GM12878 (cell line): ENCODE measurements at places on chromosomes 16 and 17.

DNA sequence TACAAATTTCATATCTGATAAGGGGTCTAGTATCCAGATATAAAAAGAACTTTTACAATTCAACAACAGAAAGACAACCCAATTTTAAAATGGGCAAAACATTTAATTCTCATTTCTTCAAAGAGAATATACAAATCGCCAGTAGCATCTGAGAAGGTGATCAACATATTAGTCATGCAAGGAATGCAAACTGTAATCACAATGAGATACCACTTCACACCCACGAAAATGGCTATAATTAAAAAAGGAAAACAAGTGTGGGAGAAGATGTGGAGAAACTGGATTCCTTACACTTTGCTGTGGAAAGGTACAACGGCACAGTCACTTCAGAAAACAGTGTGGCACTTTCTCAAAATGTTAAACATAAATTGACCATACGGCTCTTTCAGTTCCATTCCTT is 168.2 kb downstream of the VPS53 start:
- DNase-seq, result no peak

DNA sequence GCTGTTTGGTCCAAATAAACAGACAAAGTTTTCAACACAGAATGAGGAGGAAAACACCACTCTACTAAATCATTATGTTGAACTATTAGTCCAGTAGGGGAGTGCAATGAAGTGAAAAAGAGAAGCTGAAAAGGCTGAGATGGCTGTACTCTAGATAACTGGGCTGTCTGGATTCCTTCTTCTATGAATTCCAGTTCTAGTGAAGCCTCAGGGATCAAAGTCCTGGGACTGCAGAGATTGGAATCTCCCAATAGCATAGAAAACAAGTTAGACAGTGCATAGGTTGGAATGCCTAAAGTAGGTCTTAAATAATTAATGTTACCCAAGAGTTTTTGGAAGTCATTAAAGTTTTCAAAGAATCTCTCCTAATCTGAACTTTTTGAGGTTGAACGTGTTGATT is 59.9 kb downstream of the LGALS9 start:
- no peak for DNase-seq

GRCh38 chr16:84567286-84567962 is 50.5 kb downstream of the COTL1 start:
- DNase-seq, result no peak

DNA sequence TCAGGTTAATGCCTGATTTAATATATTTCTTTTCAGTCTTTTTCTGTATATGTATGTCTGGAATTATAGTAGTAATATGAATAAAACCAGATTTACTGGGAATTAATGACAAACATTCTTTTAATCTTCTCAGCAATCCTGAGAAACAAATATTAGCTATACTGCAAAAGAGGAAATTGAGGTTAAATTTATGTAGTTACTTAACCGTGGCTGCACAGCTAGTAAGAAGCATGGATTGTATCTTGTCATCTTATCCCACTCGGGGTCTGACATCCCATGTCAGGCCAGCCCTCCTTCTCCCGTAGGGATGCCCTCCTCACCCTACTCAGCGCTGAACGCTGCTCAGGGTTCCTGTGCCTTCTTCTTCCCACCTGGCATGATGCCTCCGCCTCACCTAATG is 143.0 kb downstream of the FTO start:
- no peak for DNase-seq

DNA sequence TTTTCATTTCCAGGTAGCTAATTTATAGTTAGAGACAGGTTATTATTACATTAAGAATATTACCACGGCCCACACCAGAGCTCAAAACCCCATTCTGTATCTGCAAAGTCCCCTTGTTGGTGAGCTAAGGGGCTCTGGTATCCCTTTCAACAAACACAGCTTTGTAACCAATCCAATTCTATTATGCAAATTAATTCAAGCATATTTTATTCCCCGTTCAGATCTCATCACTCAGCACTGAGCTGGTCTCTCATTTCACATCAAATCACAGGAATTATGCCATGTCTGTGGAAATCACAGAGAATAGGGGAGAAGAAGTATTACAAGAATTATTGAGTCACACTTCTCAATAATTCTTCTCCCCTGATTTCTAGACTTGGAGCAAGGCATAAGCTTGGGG is 111.7 kb downstream of the CDH11 start:
- DNase-seq, result no peak

DNA sequence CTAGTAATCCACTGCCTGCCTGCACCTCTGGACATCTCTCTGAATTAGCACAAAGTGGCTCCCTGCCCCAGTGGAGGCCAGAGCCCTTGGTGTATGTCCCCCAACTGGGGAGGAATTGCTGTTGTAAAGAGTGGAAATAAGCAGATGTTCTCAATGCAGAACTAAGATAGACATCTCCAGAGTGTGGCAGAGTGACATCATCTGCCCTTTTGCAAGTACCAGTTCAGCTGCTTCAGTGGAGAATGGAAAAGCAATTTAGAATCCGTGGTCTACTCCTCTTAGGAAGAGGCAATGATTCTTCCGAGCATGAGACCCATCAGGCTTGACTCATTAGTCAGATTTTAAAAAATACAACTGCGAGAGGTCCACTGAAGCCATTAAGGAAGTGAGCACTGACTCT is 1512.0 kb upstream of the GOT2 start:
- no peak for DNase-seq

- DNase-seq, result no peak
Observed at GRCh38 chr17:36661047-36661666, 59.8 kb downstream of the MRM1 start.

DNA sequence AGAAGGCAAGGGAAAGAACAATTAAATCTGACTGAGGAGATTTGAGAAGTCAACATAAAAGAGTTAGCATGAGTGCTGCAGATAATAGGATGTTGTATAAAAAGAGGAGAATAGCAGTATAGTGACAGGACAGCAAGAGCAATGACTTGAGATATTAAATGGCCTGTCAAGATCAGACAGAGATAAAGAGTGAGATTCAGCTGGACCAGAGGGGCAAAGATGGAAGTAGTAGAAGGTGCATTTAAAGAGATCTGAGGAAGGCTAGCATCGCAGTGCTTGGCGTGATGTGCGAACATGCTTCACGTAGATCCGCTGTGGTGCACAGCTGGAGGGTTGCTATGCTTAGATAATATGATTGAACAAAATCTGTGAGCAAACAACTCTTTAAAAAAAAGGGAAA is 1422.6 kb upstream of the CDH8 start:
- no peak for DNase-seq

DNA sequence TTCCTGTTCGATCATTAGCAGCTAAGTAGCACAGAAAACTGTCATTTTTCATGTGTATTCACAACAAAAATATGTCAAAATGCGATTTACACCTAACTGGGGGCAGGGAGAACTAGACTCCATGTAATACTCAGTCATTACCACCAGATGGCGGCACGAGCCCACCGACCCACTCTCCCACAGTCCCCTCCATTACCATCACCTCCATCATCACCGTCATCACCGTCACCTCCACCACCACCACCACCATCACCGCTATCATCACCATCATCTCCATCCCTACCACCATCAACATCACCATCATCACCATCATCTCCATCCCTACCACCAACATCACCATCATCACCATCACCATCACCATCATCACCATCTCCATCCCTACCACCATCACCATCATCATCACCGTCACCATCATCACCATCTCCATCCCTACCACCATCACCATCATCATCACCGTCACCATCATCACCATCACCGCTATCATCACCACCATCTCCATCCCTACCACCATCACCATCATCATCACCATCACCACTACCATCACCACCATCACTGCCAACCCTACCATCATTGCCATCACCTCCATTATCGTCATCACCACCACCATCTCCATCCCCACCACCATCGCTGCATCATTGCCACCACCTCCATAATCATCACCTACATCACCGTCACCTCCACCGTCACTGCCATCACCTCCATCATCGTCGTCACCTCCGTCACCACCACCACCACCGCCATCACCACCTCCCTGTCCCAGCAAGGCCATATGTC is 14.4 kb downstream of the NDUFAF8 start:
- DNase-seq, result no peak

- DNase-seq, result no peak
Observed at GRCh38 chr17:72135546-72136325, 14.9 kb downstream of the SOX9 start.

DNA sequence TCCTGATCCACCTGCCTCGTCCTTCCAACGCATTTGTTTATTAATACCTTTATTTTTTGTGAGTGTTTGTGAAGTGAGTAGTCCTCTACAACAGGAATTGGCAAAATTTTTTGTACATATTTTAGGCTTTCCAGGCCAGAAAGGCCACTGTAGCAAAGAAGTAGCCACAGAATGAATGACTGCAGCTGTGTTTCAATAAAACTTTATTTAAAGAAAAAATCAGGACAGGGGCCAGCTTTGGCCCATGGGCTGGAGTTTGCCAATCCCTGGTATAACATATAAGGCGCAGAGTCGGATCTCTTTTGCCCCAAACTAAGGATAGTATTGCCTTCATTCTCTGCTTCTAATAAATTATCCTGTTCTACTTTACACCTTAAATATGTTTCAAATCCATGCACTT is 198.0 kb upstream of the COX10 start:
- DNase-seq, result no peak

DNA sequence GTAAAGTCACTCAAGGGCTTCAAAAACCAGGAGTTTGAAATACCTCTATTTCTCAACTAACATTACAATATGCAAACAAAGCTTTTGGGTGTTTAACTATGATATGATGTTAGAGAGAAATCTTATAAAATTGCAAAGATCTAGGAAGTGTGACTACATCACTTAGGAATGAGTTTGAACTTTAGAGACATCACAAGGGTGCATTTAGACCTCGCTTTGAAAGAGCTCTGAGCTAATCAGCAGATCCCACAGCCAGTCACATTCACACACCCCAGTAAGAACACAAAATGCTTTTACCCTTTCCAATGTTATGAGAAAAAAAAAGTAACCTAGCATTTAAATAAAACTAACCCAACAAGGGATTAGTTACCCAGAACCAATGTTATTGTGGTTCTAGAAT is 45.2 kb downstream of the HYDIN start:
- DNase-seq, result no peak

DNA sequence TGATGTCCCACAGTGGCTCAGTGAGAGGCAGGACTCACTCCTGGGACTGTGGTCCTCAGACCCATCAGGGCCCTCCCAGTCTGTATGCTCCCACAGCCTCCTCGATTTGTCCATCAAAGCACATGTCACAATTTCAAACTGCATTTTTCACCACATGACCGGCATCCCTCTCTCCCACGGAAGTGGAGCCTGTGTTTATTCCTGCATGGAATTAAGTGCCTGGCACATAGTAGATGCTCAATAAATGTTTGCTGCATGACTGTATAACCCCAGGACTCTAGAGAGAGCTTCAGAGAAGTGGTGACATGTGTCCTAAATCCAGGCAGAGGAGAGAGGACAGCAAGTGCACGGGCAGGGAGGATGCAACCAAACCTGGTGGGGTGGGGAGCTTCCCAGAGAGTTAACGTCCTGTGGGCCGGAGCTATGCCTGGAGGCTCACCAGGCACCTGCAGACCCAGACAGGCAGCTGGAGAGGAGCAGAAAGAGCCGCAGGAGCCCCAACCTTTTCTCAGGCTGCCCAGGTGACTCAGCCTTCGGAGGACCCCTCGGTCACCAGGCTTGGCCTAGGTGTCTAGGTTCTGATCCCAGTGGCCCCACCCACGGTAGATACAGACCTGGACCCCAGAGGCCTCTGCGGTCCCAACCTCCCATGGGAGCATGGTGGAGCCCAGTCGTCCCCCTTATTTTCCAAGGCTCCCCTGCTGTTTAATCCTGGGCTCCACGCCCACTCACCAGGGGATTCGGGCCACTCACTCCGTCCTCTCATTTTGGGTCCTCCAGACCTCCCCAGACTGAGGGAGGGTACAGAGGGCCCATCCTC is 5.8 kb downstream of the CDH5 start:
- DNase-seq, result no peak

DNA sequence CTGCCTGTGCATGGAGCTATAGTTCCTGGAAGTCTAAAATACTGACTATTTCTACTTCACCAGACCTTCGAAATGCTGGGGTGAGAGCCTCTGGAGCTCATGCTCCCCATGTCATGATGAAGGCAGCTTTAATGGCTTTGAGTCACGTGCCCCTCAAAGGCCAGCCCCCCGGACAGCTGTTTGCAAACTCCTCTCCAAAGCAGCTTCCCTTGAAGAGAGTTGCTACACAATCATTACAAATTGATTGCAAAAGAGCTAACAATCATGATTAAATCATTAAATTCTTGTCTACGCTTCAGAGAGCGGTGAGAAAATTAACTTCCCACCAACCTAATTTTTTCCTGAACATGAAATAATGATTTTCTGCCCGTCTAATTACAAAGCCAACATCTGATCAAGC is 134.8 kb upstream of the IRX6 start:
- DNase-seq, result no peak

- no peak for DNase-seq
Observed at GRCh38 chr17:73882590-73882989, 238.3 kb upstream of the SDK2 start.

DNA sequence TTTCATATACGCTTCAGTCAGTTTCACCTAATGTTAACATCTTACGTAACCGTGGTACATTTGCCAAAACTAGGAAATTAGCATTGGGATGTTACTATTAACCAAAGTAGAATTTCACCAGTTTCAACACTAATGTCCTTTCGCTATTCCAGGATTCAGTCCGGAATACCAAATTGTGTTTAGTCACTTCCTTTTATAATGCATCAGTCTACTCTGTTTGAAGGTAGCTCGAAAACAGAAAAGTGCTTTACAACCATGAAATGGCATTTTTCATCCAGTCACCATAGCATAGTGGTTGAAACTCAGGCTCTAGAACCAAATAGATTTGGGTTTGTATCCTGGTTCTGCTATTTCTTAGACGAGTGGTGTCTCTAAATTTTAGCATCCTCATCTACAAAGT is 29.4 kb downstream of the AP2B1 start:
- no peak for DNase-seq

- no peak for DNase-seq
Observed at GRCh38 chr17:49132699-49133364, at the start of gene B4GALNT2. Gene B4GALNT2 (plus strand): TSS chr17:49132769. CDS start chr17:49132793, 24 bp downstream.

DNA sequence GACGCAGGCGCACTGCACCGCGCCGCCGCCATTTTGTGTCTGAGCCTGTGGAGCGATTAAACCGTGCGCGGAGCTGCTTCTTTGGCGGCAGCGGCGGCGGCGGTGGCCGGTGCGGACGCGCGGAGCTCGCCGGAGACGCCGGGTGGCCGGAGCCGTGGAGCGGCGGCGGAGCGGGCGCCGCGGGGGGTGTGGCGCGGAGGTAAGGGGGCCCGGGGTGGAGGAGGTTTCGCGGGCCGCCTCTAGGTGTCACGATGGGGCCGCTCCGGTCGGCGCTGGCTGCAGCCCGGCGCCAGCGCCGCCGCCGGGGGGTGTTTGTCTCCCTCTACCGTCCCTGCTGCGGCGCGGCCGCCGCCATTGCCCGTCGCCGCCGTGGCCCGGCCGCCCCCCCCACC is at the start of gene CTCF:
Gene CTCF (plus strand): TSS at position 1 of the 392 bp plus-strand sequence. CDS start 48,307 bp downstream, outside the sequence.
- no peak for DNase-seq

GRCh38 chr16:7363422-7364417 is 31.1 kb downstream of the RBFOX1 start:
- DNase-seq, result no peak

- no peak for DNase-seq
Observed at GRCh38 chr17:10879190-10879836, 41.4 kb upstream of the PIRT start.

- DNase-seq, result no peak
Observed at GRCh38 chr16:1746693-1747195, 24.6 kb downstream of the NME3 start.
